GM12878 (cell line): ENCODE measurements at places on chromosomes 2 and 18.

GRCh38 chr2:15735484-15736326 is 144.0 kb downstream of the DDX1 start:
- DNase-seq = no peak

- no peak for DNase-seq
These were observed 68.7 kb upstream of the FN1 start for GRCh38 chr2:215504547-215504946.

- DNase-seq = no peak
These were observed 22.0 kb downstream of the PDCL3 start for GRCh38 chr2:100584816-100585215.

DNA sequence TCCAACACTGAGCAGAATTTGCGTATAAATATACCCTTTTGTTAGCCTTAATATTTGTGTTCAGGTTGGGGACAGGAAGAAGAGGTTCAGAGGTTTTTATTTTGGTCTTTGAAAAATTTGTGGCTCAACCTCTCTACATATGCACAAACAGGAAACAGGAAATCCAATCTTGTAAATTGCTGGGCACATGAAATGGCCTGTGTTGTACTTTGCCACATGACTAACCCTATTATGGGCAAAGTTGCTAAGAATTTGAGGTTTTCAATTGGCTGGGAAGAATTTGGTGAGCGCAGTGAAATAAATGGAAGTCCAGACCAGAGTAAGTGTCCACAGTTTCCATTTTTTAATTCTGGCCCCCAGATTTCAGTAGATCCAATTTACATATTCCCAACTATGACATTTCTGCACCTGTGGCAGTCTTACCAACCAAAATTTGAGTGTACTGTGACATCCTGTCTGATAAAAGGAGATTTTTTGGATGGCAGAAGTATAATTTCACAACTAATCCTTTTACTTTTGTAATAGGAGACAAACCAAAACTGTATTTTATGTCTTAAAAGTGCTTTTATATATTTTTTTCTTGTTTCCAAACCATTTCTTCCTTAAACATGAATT is 63.6 kb downstream of the COX7A2L start:
- no peak for DNase-seq

- no peak for DNase-seq
These were observed 9.0 kb downstream of the SNORC start for GRCh38 chr2:232878855-232879617.

DNA sequence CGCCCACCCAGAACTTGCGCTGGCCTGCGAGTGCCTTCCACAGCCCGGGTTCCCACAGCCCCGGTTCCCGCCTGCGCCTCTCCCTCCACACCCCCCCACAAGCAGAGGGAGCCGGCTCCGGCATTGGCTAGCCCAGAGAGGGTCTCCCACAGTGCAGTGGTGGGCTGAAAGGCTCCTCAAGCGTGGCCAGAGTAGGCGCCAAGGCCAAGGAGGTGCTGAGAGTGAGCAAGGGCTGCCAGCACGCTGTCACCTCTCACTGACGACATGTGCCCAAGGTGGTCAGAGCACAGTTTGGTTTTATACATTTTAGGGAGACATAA is 15.3 kb upstream of the PXDN start:
- no peak for DNase-seq

- DNase-seq = no peak
These were observed 5.5 kb downstream of the SALL3 start for GRCh38 chr18:78984941-78985784.

DNA sequence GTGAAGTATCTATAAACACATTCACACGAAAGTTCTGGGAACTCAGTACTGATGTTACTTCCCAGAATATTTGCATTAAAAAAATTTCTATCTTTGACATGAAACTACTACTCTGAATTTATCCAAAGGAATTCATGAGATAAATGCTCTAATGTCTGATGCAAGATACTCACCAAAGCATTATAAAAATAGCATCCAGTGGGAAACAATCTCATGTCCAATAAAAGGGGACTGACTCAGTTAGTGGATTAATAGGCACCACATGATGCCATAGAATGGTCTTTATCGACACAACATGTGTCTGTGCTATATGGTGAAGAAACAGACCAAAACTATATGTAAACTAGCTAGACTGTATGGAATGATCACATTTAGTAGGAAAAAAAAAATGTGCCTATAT is 33.9 kb downstream of the LAMA3 start:
- DNase-seq = no peak

DNA sequence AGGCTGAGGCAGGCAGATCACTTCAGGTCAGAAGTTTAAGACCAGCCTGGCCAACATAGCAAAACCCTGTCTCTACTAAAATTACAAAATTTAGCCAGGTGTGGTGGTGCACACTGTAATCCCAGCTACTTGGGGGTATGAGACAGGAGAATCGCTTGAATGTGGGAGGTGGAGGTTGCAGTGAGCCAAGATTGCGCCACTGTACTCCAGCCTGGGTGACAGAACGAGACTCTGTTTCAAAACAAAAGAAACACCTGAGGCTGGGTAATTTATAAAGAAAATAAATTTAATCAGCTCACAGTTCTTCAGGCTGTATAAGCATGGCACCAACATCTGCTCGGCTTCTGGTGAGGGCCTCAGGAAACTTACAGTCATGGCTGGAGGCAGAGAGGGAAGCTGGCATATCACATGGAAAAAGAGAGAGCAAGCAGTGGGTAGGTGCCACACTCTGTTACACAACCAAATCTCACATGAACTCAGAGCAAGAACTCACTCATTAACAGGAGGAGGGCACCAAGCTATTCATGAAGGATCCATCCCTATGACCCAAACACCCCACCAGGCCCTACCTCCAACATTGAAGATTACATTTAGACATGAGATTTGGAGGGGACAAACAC is 244.1 kb upstream of the RBBP8 start:
- no peak for DNase-seq
